ENCODE measurements at places on chromosomes 5 and 9.

GRCh38 chr5:55934720-55935119 lies 60.0 kb downstream of the IL6ST start:
- no peak overlapping the region for H3K27ac ChIP-seq
- H3K4me1 ChIP-seq = no peaks in the 10 kb centered on the region
- no peak overlapping the region for H3K4me3 ChIP-seq
- H3K36me3 ChIP-seq = no peaks in the 10 kb centered on the region
- no peak for DNase-seq
- H3K27me3 ChIP-seq = no peaks in the 10 kb centered on the region

GRCh38 chr5:1497242-1497777 lies 26.4 kb downstream of the LPCAT1 start:
- peaks cover 18% of the 10 kb centered on the region for H3K4me1 ChIP-seq
- H3K36me3 ChIP-seq = no peaks in the 10 kb centered on the region

DNA sequence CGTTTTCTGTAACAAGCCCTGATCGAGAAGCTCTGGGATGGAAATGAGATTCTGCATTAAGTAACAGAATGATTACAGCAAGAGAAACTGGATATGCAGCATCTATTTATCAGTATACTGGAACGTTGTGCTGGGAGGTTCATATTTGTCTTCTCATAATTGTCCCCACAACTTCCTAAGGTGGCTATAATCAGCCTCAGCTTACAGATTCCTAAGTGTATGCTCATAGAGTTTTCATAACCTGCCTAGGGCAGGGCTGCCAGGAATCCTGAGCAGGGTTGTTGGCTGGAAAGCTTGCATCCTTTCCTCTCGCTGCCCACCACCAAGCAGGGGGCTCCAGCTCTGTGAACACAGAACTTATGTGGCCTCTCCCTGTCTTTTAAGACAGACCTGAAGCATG lies 70.2 kb downstream of the FNBP1 start:
- no peaks in the 10 kb centered on the region for H3K27me3 ChIP-seq
- H3K4me3 ChIP-seq = no peak overlapping the region
- H3K27ac ChIP-seq = no peak overlapping the region

GRCh38 chr9:133393399-133393798 lies 17.2 kb downstream of the STKLD1 start:
- no peak overlapping the region for H3K4me3 ChIP-seq
- peaks cover 2% of the 10 kb centered on the region for H3K27me3 ChIP-seq
- DNase-seq = no peak
- no peaks in the 10 kb centered on the region for H3K36me3 ChIP-seq
- peaks cover 2% of the 10 kb centered on the region for H3K4me1 ChIP-seq

DNA sequence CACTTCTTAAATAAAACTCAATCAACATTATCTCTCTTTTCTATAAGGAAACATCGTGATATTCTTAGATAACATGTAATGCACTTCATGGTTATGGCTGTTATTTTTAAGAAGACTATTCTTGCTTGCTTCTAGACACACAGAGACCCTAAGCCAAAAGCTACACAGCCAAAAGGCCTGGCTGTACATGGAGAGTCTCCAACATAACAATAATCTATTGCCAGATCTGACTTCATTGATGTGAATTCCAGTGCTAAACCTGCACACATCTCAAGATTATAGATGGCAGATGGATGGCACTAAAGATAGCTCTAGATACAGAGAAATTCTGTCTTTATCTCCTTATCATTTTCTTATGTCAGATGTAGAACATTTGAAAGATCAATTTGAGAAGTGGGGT lies 811.6 kb upstream of the ZNF608 start:
- no peak overlapping the region for H3K4me3 ChIP-seq
- no peaks in the 10 kb centered on the region for H3K36me3 ChIP-seq
- H3K27ac ChIP-seq = no peak overlapping the region

DNA sequence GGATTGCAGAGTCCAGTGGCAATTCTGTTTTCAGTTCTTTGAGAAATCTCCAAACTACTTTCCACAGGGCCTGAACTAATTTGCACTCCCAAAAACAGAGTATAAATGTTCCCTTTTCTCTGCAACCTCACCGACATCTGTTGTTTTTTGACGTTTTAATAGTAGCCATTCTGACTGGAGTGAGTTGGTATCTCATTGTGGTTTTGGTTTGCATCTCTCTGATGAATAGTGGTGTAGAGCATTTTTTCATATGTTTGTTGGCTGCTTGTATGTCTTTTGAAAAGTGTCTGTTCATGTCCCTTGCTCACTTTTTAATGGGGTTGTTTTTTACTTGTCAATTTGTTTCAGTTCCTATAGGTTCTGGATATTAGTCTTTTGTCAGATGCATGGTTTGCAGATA lies 72.6 kb downstream of the PALM2AKAP2 start:
- no peak overlapping the region for H3K4me3 ChIP-seq
- H3K36me3 ChIP-seq = no peaks in the 10 kb centered on the region
- DNase-seq = no peak
- peaks cover 2% of the 10 kb centered on the region for H3K27me3 ChIP-seq

DNA sequence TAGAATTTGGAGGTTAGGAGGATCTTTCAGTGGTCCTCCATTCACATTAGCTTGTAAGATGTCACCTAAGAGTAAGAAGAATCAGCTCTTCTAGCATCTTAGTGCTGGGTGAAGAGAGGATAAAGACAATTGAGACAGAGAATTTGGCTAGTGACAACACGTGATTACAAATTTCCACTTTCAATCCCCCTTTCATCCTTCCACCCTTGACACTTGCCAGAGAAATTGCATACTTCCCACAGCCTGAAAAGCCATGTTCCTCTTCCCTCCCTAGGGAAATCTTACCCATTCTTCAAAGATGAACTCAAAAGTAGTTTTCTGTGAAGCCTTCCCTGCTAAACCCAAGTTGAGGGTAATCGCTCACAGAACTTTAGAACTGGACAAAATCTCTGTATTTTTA lies 282.6 kb upstream of the PTGER4 start:
- no peak for DNase-seq
- peaks cover 11% of the 10 kb centered on the region for H3K4me1 ChIP-seq
- no peak overlapping the region for H3K27ac ChIP-seq
- no peaks in the 10 kb centered on the region for H3K36me3 ChIP-seq
- peaks cover 3% of the 10 kb centered on the region for H3K27me3 ChIP-seq

GRCh38 chr5:132915681-132916080 lies 42.2 kb downstream of the LEAP2 start:
- no peak overlapping the region for H3K27ac ChIP-seq
- no peak for DNase-seq
- no peaks in the 10 kb centered on the region for H3K4me1 ChIP-seq

DNA sequence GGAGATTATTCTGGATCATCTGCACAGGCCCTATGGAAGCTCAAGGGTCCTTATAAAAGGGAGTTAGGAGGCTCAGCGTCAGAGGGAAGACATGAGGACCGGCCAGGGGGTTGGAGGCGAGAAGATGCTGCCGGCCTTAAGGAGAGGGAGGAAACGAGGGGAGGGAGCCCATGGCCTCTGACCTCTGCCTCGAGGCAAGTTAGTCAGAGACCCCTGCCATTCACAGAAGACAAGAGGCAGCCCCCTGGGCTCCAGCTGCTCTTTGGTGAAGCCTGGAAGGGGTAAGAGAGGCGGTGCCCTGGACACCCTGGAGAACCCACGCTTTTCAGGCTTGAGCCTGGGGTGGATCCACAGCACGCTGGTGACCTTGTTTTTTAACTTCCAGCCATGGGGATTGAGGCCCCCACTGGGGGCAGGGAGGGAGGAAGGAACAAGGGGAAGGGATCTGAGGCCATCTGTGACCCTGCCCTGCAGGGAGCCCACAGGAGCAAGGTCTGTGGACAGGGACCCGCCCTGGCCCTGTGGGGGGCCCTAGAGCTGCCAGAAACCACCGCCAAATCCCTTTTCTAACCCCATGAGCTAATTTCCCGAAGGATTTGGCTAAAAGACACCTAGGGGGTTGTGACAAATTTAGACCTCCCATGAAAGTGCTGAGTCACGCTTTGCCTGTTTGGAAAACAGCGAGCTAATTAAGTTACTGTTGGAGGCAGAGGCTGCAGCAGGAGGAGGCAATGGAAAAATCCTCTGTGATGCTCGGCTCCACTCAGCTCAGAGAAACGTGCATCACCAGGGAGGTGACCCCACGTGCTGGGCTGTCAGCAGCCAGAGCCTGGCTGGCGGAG lies 49.7 kb downstream of the OLFM1 start:
- H3K36me3 ChIP-seq = peaks cover 10% of the 10 kb centered on the region
- no peak for DNase-seq
- peak overlapping the region; percentile 93 for H3K27ac ChIP-seq
- H3K27me3 ChIP-seq = peaks cover 10% of the 10 kb centered on the region
- H3K4me1 ChIP-seq = peaks cover 42% of the 10 kb centered on the region
- H3K4me3 ChIP-seq = peak overlapping the region; percentile 63

DNA sequence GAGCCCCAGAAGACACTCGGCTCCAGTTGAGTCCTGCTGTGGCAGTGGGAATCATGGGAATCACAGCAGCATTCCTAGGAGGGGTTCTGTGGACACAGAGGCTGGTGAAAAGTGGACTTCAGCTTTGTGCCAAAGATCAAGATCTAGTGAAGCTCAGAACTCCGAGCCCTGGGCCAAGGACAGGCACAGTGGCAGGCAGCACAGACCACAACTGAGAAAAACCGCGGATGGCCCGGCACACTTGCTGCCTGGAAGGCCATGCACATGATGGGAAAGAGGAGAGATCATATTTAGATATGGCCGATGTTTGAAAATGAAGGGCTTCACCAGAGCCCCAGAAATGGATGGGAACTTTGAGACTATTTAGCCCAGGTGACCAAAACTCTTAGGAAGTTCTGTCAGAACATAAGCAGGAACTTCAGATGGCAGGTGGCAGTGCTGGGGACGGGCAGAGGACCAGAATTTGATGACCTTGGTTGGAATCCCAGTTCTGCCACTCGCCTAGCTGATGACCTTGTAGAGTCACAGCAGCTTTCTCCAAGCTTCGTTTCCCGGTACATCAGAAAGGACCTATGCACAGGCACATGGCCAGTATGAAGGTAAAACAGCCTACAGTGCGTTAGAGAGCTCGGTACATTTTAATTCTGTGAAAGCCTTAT lies 18.0 kb downstream of the BARHL1 start:
- no peak overlapping the region for H3K27ac ChIP-seq
- no peak overlapping the region for H3K4me3 ChIP-seq
- peaks cover 12% of the 10 kb centered on the region for H3K36me3 ChIP-seq

DNA sequence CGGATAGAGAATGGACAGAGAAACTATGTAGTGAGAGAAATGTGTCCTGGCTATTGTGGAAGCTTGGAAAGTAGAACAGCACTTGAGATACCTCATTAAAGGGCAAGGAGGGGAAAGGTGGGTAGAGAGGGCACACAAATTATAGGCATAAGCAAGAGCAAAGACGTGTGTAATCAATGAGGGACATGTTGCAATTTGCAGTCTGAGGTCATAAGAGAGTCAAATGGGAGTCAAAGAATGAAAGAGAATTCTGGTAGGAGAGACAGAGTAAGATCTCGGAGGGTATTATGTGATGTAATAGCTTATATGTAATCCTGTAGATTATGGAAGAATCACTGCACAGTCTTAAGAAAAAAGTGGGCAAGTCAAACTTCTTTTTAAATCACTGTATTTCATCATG lies 312.0 kb upstream of the RGMB start:
- H3K27ac ChIP-seq = no peak overlapping the region
- H3K4me3 ChIP-seq = no peak overlapping the region
- DNase-seq = no peak
- no peaks in the 10 kb centered on the region for H3K27me3 ChIP-seq
- no peaks in the 10 kb centered on the region for H3K36me3 ChIP-seq
- no peaks in the 10 kb centered on the region for H3K4me1 ChIP-seq

DNA sequence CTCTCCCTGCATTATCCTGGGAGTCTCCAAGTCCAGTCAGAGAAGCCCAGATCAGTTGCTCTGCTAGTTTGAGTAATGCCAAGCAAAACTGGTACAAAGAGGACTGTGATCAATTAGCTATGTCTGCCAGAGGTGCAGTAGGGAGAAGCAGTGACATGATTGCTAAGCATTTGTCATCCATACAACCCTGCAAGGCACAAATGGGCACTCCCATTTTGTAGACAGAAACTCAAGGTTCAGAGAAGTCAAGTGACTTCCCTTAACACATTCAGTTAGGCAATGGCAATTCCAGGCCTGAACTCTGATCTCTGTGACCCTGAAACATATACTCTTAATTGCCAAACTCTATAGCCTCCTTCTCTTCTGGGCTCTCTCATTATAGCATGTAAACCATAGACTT lies 34.0 kb downstream of the NDST1 start:
- no peak for DNase-seq
- H3K4me3 ChIP-seq = no peak overlapping the region
- H3K36me3 ChIP-seq = peaks cover 5% of the 10 kb centered on the region
- H3K27me3 ChIP-seq = peaks cover 9% of the 10 kb centered on the region
- peaks cover 5% of the 10 kb centered on the region for H3K4me1 ChIP-seq
- H3K27ac ChIP-seq = peak overlapping the region; percentile 48

GRCh38 chr5:122773619-122774018 lies 1.3 kb upstream of the SNX2 start:
- H3K27me3 ChIP-seq = no peaks in the 10 kb centered on the region
- no peak overlapping the region for H3K27ac ChIP-seq
- peak overlapping the region; percentile 66 for H3K4me3 ChIP-seq
- no peaks in the 10 kb centered on the region for H3K36me3 ChIP-seq
- peaks cover 3% of the 10 kb centered on the region for H3K4me1 ChIP-seq
- DNase-seq = no peak

GRCh38 chr9:29717631-29718030 lies 2144.3 kb upstream of the C9orf72 start:
- H3K36me3 ChIP-seq = no peaks in the 10 kb centered on the region
- no peak overlapping the region for H3K4me3 ChIP-seq
- no peaks in the 10 kb centered on the region for H3K27me3 ChIP-seq

DNA sequence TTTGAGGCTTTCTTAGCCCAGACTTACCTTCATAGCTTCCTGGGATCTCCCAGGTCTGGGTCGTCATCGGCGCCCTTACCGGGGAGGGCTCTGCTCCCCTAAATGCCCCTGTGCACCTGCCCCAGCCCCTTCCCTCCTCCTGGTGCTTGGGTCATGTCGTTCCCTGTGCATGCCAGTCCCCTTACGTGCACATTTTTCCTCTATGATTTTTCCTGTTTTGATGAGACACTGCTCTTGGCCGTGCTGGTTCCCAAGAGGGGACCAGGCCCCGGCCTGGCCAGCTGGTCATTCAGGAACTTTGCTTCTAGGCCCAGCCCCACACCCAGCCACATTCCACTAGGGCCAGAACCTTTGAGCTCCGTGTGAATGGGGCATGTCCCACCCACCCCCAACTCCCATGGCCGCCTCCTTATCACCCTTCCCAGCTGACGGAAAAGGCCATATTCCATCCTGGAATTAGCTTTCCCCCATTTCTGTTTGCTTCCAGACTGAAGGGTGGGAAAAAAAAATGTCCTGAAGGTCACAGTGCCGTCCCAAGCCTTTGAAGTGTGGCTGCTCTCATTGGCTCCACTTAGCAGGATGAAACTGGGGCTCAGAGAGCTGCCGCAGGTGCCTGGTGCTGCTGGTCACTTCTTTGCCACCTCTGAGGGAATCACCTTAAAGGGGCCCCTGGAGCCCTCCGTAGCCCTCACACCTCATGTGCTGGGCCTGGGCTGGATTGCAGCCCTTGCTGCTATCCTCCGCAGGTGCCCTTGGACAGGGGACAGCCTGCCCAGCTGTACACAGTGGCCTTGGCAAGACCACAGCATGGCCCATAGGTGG lies 25.1 kb downstream of the ERGIC1 start:
- no peak for DNase-seq
- H3K36me3 ChIP-seq = no peaks in the 10 kb centered on the region
- H3K27ac ChIP-seq = no peak overlapping the region
- no peak overlapping the region for H3K4me3 ChIP-seq
